ENCODE measurements at places on chromosomes 12 and 14. TPM values are rescaled to one million over a fixed set of nuclear protein-coding genes. Genes with fewer than 3 reads are reported as not detected.

Gene CPNE6
- 0.55 TPM for polyA plus RNA-seq

Gene SSPN
- 32.8 TPM for polyA plus RNA-seq

Gene AMN
- 0.47 TPM for polyA plus RNA-seq

Gene ANG
- polyA plus RNA-seq, result 65.2 TPM

Gene OR4N5
- not detected for polyA plus RNA-seq

Gene CACNB3
- 50.5 TPM for polyA plus RNA-seq

Gene MUCL1
- polyA plus RNA-seq, result 0.58 TPM

Gene TMPRSS12
- polyA plus RNA-seq, result not detected

Gene KCNMB4
- 4.0 TPM for polyA plus RNA-seq

Gene NPFF
- not detected for polyA plus RNA-seq

Gene NOVA1
- polyA plus RNA-seq, result 4.0 TPM

DNA sequence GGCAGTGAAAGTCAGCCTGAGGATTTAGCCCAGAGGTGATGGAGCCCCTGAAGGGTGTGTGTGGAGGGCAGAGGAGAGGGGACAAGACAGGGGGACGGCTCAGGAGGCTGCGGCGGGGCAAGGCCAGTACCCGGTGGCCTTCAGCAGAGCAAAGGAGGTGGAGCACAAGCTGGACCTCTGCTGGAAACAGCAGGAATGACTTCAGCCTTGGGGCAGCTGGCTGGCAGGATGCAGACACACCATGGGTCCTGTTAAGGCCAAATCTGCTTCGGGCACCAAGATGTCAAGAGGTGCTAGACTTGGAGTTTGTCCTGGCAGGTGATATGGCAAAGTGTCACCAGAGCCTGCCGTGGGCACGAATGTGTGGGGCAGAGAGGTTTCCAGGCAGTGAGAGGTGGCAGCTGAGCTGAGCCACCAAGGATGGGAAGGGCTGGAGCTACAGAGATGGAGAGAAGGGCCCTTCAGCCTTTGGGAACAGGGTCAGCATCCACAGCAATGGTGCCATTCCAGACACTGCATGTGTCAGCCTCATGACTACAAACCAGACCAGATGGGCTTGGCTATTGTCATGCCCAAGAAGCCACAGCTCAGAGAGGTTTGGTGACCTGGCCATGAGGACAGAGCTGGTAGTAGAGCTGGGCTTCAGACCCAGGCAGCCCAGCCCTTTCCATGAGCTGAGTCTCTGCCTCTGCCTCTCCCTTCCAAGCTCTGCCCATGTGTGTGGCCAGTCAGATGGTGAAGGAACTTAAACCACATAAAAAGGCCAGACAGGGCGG, 91.9 kb downstream of the LGMN start:
- no peak for DNase-seq

GRCh38 chr14:96267336-96267735, 11.3 kb downstream of the BDKRB1 start:
- DNase-seq, result no peak

GRCh38 chr12:121537814-121538698, 42.8 kb downstream of the KDM2B start:
- peak; percentile 60 for DNase-seq

DNA sequence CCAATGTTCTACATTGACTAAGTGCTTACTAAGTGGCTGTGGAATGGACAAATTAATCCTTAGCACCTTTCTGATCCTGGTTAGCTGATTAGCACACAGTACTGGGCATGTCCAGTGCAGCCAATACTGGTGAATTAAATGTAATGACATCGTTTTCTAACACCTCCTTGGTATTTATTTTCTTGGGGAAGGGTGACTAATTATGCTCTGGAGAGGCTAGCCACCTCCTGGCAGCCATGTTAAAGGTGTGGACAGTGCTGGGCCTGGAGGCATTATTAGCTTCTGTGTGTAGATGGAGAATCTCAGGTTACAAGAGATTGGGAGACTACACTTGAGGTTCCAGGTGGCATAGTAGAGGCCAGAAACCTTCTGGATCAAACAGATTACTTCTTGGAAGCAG, 230.9 kb upstream of the DDHD1 start:
- DNase-seq, result no peak

GRCh38 chr12:48001505-48002413, 2.5 kb downstream of the COL2A1 start:
- DNase-seq, result no peak

- no peak for DNase-seq
Measured at GRCh38 chr12:68884251-68884650, 48.7 kb downstream of the CPM start.

GRCh38 chr12:20089077-20089476, 279.3 kb upstream of the PDE3A start:
- no peak for DNase-seq

DNA sequence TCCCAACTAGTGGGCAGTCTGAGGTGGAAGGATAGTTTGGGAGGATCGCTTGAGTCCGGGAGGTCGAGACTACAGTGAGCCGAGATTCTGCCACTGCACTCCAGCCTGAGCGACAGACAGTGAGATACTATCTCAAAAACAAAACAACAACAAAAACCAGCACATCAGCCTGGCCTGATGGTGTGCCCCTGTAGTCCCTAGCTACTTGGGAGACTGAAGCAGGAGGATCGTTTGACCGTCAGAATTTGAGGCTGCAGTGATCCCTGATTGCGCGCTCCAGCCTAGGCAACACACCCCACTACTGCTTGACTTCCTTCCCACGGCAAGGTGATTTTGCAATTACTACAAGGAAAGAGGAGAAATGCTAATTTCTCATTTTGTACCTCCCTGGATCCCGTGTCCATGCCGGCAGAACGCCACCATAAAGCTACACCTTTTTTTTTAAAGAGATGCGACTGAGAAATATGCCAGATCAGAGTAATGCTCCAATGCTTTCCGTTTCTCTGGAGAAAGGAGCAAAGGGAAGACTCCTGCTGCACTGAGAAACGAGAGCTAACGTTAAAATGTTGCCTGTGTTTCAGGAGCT, 672 bp upstream of the SCFD1 start:
- peak; percentile 21 for DNase-seq

DNA sequence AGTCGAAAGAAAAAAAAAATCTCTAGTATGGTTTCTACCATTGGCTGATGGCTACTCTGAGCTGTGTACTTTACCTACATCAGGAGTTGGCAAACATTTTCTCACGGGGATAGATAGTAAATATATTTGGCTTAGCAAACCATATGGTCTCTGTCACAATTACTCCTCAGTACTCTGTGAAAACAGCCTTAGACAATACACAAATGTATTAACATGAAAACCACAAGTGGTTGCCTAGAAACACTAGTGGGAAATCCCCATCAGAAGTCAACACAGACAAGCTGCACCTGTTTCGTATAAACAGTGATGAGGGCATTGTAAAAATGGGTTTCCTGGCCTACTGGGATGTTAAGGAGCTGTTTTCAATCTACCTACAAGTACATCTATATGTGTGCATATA, 84.6 kb upstream of the NAV3 start:
- no peak for DNase-seq

DNA sequence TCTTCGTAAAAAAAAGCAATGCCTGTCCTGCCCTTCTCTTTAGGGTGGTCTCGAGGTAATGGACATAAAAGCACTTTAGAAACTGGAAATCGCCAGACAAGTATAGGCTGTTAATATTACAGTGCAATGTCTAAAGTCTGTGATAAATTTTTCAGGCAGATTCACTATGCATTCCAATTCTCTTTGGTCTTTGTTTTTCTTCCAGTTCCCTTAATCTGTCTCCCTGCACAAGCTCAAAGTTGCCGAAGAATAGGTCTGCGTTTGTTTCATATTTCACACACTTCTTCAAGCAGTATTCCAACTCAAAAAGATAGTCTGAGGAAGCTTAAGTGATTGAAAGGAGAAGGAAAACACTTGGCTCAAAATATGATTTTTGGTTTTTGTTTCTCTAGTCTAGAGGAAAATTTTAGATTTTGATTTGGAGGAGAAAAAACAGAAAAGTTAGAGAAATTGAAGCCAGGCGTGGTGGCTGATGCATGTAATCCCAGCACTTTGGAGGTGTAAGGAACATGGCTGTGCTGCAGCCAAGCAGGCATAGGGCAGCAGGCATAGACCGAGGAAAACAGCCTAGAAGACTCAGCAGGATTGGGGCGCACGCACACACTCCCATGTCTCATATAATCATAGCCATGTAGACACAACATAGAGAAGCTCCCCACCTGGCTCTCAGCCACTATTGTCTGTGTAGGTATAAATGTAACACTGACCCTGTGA, 96.2 kb upstream of the TMPO start:
- peak; percentile 38 for DNase-seq

GRCh38 chr14:85366226-85366625, 163.7 kb upstream of the FLRT2 start:
- no peak for DNase-seq

DNA sequence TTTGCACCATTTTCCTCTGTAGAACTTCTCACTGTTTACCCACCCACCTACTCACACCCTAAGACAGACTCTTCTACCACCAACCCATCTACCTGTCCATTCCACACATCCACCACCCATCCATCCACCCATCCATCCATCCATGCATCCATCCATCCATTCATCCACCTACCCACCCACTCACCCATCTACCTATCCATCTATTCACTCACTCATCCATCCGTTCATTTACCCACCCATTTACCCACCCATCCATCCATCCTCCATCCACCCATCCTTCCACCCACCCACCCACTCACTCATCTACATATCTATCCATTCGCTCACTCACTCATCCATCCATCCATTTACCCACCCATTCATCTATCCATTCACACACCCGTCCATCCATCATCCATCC, 15.1 kb downstream of the PLBD2 start:
- DNase-seq, result no peak

DNA sequence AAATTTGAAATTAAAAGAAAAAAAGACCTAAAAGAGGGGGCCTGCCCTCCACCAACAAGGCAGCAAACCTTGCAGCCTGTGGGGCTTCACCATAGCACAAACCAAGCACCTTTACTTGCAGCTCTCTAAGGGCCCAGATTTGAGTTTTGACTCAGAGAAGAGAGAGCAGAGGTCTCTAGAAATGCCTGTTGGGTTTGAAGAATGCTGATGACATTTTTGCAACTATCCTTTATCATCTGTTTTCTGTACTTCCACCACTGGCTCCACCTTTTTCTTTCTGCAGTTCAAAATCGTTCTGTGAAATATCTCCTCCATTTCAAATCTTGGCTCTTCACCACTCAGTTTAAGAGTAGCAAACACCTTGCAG, 83.8 kb upstream of the HMGA2 start:
- DNase-seq, result no peak

- DNase-seq, result no peak
Measured at GRCh38 chr14:43475757-43476156, 1031.3 kb downstream of the FSCB start.

DNA sequence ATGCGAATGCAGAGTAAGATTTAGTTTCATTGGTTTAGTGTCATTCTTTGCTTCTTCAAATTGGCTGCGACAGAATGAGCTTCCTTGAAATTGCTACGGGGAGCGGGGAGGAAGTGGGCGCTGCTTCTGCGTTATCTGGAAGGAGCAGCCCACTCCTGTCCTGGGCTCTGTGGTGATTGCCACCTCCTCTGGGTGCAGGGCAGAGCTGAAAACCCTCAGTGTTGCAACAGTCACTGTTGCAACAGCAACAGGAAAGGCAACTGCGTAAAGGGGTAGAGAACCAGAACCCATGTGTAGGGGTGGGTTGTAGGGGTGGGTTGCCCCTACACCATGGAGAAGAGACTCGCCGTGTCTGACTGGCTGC, 57.7 kb downstream of the MAX start:
- no peak for DNase-seq

GRCh38 chr12:69415471-69416275, 54.5 kb upstream of the FRS2 start:
- DNase-seq, result peak; percentile 53

DNA sequence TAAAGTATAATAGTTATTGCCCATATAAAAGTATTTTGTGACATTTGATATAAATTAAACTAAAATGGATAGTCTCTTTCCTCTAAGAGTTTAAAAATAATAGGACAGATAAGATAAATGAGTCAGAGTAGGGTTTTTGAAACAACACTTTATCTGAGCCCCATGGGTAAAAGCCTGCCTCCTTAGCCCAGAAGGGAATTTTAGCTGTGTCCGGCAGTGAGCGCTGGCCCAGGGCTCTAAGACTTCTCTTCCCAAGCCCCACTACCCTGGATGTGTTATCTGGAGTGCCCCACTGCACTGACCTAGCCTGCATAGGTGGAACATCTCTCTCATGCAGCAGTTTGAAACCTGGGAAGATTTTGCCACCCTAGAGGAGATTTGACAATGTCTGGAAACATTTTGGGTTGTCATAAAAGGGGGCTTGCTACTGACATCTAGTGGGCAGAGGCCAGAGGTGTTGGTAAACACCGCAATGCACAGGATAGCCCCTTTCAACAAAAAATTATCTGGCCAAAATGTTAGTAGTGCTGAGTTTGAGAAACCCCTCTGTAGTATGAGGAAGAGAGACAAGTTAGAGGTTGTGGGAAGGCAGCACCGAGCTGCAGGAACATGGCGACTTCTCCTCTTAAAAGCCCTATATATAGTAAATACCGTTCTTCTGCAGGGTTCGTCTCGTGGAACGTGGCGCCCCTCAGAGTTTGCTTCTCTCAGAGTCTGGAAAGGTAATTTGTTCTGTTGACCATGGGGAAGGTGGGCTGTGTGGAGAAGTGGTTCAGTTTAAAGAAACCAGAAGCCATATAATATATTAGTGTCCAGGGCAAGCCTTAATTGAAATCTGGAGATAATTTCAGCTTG, 29.3 kb upstream of the ATF1 start:
- no peak for DNase-seq

- no peak for DNase-seq
Measured at GRCh38 chr12:92008345-92008744, 137.3 kb downstream of the BTG1 start.

DNA sequence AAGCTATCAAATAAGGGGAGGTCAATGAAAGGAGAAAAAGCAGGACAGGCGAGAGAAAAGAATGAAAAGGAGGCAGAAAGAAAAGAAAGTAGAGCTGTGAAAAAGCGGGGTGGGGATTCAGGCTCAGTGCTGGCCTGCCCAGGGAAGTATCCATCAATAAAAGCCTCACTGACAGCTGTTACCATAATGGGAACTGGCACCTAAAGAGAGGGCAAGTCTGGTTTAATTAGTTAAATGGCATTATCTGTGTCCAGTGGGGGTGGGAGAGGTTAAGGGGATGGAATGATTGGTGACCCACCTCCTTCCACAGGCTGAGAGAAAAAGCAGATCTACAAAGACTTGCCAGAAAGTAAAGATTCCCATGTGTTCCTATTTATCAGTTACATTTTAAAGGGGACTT, 7.4 kb downstream of the SALL2 start:
- DNase-seq, result no peak

DNA sequence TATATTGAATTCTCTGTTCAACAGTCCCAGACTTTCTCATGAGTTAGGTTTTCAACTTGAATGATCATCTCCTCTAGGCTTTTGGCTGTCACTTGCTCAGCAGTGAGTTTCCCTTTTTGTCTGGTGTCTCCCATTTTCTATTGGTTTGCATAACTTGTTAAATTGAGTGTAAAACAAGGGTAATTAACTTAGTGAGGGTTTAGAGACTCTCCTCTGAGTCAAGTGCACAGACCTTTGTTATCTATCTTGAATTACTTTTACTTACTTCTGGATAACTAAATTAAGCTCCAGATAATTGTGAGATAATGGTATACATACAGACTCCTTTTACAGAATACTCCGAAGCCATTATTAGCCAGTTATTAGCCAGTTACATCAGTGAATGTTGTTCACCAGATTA, 22.0 kb downstream of the MLXIP start:
- DNase-seq, result no peak

GRCh38 chr12:39581592-39581991, 38.0 kb downstream of the ABCD2 start:
- DNase-seq, result no peak

GRCh38 chr14:72262771-72263170, 330.5 kb downstream of the RGS6 start:
- DNase-seq, result no peak

- DNase-seq, result peak; percentile 21
Measured at GRCh38 chr14:60561845-60562746, 53.1 kb downstream of the SIX6 start.

- DNase-seq, result no peak
Measured at GRCh38 chr12:53224061-53224896, 7.7 kb downstream of the RARG start.

All from ovary (tissue), 10 donors.